ENCODE measurements at places on chromosomes 11 and 22.

- no peak for DNase-seq
Measured at GRCh38 chr22:23532731-23533130, 47.4 kb downstream of the IGLL1 start.

DNA sequence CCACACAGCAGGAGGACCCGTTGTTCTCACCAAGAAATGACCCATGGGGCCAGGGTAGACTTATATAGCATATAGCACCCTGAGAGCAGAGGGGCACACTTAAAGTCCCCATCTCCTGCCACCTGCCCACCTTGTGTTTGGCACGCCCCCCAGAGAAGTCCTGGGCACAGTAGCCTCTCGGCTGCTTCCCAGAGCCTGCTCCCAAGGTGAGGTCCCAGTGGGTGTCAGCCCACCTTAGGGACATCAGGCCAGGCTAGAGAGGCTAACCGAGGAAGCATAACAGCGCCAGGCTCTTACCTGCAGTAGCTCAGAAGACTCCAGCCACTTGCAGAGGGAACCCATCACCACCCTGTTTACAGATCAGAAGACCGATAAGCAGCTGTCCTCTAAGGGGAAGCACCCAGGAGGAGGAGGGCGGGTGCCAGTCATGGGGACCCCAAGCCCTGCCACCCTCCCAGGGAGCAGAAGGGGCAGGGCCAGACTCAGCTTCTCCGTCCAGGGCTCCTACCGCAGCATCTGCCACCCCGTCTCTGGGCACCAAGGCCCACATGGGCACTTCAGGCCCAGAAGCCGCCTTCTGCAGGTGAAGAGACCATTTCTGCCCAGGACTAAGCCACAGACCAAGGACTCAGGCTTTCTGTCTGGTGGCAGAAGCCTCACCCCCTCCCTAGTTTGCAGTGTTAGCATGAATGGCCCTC lies 34.9 kb upstream of the HMOX1 start:
- DNase-seq = no peak

DNA sequence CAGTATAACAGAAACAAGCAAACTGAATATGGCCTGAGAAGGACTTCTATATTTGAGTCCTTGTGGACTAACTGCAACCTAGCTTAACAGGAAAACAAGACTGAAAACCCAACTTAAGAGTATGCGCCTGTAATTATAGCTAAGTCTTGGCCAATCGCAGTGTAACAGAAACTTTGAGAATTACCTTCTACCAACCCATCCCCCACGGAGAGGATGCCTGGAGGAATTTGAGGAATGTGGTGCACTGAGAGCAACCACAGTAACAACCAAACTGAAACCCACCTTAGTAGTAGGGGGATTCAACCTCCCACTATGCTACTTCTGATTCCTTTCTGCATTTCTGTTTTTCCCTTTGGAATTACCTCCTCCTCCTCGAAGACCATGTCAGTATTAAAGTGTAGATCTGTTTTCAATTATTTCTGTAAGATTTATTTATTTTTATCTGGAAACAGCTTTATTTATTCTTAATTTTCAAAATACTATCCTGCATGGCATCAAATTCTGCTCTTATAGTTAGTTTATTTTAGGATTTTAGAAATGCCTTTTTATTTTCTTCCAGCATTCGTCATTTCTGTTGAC lies 393.6 kb downstream of the KCNA4 start:
- DNase-seq = no peak

DNA sequence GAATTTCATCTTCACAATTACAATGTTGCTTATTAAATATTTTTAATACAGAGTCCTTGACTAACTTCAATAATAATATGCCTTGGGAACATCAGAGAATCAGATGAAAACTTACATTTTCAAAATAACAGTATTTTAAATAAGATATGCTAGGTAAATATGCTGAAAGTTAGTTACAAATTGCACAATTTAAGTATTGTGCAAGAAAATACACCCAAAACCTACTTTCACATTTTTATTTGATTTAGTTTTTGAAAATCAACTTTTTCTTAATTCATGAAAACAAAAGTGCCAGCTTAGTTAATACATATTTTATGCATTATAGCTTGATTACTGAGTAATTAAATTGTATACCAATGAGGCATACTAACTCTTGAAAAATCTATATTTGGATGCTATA lies 76.8 kb downstream of the SOX6 start:
- no peak for DNase-seq
